ENCODE measurements at places on chromosomes 1 and 21. TPM values are rescaled to one million over a fixed set of nuclear protein-coding genes. Genes with fewer than 3 reads are reported as not detected.

- H3K27me3 ChIP-seq = no peaks in the 10 kb centered on the region
- no peak for ATAC-seq
- H3K36me3 ChIP-seq = peaks cover 6% of the 10 kb centered on the region
- no peak overlapping the region for H3K27ac ChIP-seq
These were observed 100.7 kb downstream of the PATJ start for GRCh38 chr1:61842863-61843514.

Gene OXCT2
- total RNA-seq = 0.69 TPM

Gene AQP10
- not detected for total RNA-seq

DNA sequence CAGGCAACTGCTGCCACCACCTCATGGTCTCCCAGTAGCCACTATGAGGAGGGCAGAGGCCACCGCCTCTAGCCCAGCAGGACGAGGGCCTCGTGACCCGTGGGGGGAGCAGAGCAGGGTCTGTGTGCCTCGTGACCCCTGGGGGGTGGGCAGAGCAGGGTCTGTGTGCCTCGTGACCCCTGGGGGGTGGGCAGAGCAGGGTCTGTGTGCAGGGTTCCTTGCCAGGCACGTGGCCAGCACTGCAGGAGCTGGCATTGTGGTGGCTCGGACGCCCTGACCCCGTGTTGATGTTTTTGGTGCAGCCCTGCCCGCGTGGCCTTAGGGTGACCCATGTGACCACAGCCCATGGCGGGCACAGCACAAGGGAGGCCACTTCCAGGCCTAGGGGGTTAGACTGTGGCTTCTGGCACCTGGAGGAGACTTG is 52.8 kb downstream of the SLX9 start:
- ATAC-seq = no peak
- no peaks in the 10 kb centered on the region for H3K4me1 ChIP-seq
- H3K4me3 ChIP-seq = no peak overlapping the region

Gene TNFRSF4
- 384 TPM for total RNA-seq

- H3K4me1 ChIP-seq = no peaks in the 10 kb centered on the region
- no peak overlapping the region for H3K4me3 ChIP-seq
- ATAC-seq = no peak
- H3K36me3 ChIP-seq = no peaks in the 10 kb centered on the region
- H3K27ac ChIP-seq = no peak overlapping the region
- peaks cover 20% of the 10 kb centered on the region for H3K27me3 ChIP-seq
These were observed 15.8 kb upstream of the CYB5R1 start for GRCh38 chr1:202982715-202983430.

- no peak overlapping the region for H3K4me3 ChIP-seq
- H3K4me1 ChIP-seq = no peaks in the 10 kb centered on the region
These were observed 261.5 kb downstream of the GPATCH2 start for GRCh38 chr1:217369271-217369981.

DNA sequence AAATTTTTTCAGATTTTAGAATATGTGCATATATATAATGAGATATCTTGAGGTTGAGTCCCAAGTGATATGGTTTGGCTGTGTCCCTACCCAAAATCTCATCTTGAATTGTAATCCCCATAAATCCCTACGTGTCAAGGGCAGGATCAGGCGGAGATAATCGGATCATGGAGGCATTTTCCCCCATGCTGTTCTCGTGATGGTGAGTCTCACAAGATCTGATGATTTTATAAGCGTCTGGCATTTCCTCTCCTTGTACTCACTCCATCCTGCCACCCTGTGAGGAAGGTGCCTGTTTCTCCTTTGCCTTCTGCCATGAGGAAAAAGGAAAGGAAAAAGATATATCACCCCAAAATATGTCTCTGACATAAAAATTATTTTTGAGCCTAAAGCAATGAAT is 64.6 kb downstream of the TOR3A start:
- no peak overlapping the region for H3K4me3 ChIP-seq
- no peaks in the 10 kb centered on the region for H3K27me3 ChIP-seq
- peaks cover 13% of the 10 kb centered on the region for H3K4me1 ChIP-seq
- no peak for ATAC-seq
- H3K36me3 ChIP-seq = no peaks in the 10 kb centered on the region
- no peak overlapping the region for H3K27ac ChIP-seq

Gene OR14K1
- not detected for total RNA-seq

DNA sequence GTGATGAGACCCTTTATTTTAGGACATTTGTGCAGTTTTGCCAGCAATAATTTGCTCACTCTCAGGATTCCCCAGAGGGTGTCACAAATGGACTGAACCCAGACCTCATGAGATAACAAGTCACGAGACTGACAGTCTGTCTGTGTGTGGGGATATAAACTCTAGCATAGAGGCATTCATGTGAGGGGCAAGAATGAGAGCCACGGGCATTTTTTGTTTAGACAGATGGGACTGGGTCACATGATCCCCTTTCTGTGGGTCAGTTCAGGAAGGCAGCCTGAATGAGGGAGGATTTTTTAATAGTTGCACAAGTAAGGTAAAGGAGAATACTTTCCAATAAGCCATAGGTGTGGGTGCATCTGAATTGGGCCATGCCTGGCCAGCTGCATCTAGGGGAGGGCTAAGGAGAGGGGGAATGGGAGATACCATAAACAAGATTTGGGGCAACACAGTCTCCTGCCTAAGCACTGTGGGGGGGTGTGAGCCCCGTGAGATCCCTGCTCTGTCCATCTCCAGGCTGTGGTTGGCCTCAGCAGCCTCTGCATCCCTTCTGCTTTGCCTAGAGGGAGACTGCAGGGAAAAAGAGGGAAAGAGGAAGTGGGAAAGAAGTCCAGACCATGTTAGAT is 66.6 kb downstream of the NAV1 start:
- no peaks in the 10 kb centered on the region for H3K27me3 ChIP-seq
- H3K27ac ChIP-seq = no peak overlapping the region
- no peak overlapping the region for H3K4me3 ChIP-seq
- ATAC-seq = no peak
- H3K36me3 ChIP-seq = no peaks in the 10 kb centered on the region

Gene ATXN7L2
- 14.5 TPM for total RNA-seq

GRCh38 chr1:56580771-56581170 is 1.4 kb upstream of the PLPP3 start:
- no peaks in the 10 kb centered on the region for H3K4me1 ChIP-seq
- no peak overlapping the region for H3K27ac ChIP-seq
- H3K4me3 ChIP-seq = no peak overlapping the region
- H3K36me3 ChIP-seq = no peaks in the 10 kb centered on the region

GRCh38 chr1:213221209-213221608 is 170.2 kb downstream of the RPS6KC1 start:
- no peak overlapping the region for H3K4me3 ChIP-seq
- no peaks in the 10 kb centered on the region for H3K27me3 ChIP-seq
- H3K27ac ChIP-seq = no peak overlapping the region
- H3K4me1 ChIP-seq = no peaks in the 10 kb centered on the region

GRCh38 chr21:42770717-42771502 is 108.4 kb downstream of the WDR4 start:
- H3K4me1 ChIP-seq = no peaks in the 10 kb centered on the region
- no peak for ATAC-seq

- H3K4me3 ChIP-seq = no peak overlapping the region
- H3K36me3 ChIP-seq = no peaks in the 10 kb centered on the region
- H3K27ac ChIP-seq = no peak overlapping the region
- H3K27me3 ChIP-seq = peaks cover 16% of the 10 kb centered on the region
These were observed 28.0 kb downstream of the SYT14 start for GRCh38 chr1:209965996-209966395.

DNA sequence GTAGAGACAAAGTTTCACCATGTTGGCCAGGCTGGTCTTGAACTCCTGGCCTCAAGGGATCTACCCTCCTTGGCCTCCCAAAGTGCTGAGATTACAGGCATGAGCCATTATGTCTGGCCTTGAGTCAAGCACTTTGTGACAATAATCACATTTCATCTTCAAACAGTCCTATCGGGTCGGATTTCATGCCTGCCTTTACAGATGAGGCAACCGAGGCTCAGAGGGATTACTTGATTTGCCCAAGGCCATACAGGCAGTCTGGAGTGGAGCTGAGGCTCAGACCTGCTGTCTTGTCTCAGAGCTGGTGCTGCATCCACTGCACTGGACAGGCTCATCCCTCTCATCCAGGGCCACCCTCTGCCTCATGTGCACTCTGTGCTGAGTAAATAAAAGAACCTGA is 26.6 kb downstream of the FAM151A start:
- H3K4me3 ChIP-seq = no peak overlapping the region
- no peaks in the 10 kb centered on the region for H3K36me3 ChIP-seq
- ATAC-seq = no peak
- no peaks in the 10 kb centered on the region for H3K27me3 ChIP-seq
- no peak overlapping the region for H3K27ac ChIP-seq

DNA sequence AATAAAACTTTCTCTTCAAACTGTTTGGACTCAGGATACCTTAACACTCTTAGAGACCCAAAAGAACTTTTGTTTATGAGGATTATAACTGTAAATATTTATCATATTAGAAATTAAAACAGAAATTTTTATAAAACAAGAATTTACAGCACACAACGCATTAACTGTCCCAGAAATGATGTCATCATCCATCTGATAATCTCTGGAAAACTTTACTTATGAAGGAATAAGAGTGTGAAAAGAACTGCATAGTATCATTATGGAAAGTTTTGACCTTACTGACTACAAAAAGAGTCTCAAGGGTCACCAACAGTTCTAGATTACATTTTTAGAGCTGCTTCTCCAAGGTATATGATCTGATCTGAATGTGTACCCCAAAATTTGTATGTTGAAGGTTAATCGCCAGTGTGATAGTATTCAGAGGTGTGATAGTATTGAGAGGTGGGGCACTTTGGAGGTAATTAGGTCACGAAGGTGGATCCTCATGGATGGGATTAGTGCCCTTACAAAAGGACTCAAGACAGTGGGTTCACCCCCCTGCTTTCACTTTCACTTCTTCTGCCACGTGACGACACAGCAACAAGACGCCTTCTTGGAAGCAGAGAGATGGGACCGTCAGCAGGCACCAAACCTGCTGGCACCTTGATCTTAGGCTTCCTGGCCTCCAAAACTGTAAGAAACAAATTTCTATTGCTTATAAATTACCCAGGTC is 95.7 kb upstream of the NR5A2 start:
- peaks cover 6% of the 10 kb centered on the region for H3K4me1 ChIP-seq
- no peak overlapping the region for H3K27ac ChIP-seq
- no peaks in the 10 kb centered on the region for H3K36me3 ChIP-seq
- peaks cover 18% of the 10 kb centered on the region for H3K27me3 ChIP-seq
- peak overlapping the region; percentile 2 for H3K4me3 ChIP-seq

GRCh38 chr21:41901099-41901498 is 22.0 kb upstream of the PRDM15 start:
- no peaks in the 10 kb centered on the region for H3K27me3 ChIP-seq
- H3K27ac ChIP-seq = peak overlapping the region; percentile 93
- peak; percentile 63 for ATAC-seq
- peaks cover 21% of the 10 kb centered on the region for H3K36me3 ChIP-seq

DNA sequence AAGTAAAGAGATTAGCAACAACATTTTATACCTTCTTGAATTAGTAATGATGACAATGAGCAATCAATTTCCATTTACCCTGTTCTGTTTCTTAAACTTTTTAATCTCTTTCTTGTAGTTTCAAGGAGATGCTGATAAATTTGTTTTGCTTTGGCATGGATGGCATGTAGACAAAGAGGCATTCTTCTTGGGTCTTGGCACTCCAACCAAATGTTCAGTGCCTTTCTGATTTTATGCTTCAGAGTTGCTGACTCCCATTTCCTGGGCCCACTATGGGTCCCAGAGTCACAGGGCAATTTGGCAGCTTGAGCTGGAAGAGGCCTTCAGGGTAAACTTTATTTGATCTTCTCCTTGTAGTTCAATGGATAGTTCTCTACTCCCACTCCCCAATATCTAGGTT is 42.1 kb upstream of the OSBPL9 start:
- ATAC-seq = no peak
- no peak overlapping the region for H3K27ac ChIP-seq
- H3K4me1 ChIP-seq = peaks cover 30% of the 10 kb centered on the region
- H3K4me3 ChIP-seq = no peak overlapping the region
- H3K27me3 ChIP-seq = no peaks in the 10 kb centered on the region
- H3K36me3 ChIP-seq = no peaks in the 10 kb centered on the region

Gene ADGRL4
- total RNA-seq = not detected

DNA sequence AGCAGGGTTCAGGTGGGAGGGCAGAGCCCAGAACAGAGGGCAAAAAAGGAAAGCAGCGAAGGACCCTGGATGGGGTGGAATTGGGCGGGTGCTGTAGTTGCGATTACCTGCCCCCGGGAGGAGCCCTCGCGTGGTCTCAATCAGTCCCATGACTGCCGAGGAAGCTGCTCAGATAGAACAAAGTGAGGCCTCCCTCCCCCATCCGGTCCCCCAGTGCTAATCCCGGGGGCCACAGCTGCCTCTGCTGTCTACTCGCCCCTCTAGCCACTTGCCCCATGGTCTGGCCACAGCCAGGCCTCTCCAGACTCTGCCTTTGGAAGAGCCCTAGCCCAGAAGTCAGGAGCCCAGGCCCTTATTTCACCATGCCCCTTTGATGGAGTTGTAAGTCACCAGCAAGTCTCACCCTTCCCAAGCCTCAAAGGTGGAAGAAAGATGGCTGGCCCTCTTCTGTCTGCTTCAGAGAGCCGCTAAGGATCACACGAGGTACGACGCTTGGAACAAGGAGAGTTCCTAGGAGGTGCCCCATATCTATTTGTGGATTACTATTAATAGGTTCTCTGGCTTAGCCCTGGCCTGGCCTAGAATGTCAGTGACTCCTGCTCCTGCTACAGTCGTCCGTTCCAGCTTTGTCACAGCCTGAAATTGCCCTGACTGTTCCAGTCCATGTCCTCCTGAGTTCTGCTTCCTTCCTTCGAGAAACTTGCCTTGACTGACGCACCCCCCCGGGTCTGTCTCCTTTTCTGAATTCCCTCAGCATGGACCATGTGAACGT is 16.4 kb downstream of the ECHDC2 start:
- H3K36me3 ChIP-seq = peaks cover 26% of the 10 kb centered on the region
- H3K27me3 ChIP-seq = no peaks in the 10 kb centered on the region
- ATAC-seq = no peak

Gene CD247
- total RNA-seq = 168 TPM

DNA sequence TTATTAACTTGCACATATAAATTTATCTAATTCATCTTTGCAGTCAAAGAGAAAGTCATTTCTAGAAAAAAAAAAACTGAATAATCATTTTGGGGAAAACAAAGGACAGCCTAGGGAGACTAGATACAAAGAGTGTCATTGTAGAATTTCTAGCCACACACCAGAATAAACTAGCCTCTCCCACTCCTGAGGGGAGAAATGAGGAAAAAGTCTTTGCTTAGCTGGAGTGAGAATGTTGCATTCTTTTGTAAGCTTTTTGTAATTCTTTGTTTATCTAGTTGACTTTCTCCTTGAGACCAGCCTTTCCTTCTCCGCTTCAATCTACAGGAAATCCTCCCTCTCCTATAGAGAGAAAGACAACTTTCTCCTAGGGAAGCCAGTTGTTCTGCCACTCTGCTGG is 15.9 kb upstream of the CGN start:
- H3K27me3 ChIP-seq = no peaks in the 10 kb centered on the region
- H3K27ac ChIP-seq = no peak overlapping the region
- H3K4me3 ChIP-seq = no peak overlapping the region
- no peaks in the 10 kb centered on the region for H3K36me3 ChIP-seq

Gene TAS1R1
- not detected for total RNA-seq

All from activated T-helper 17 cell treated with anti-CD3 and anti-CD28 coated beads, Interleukin-2, amount 50 U/mL, for 72 hours (primary cell).